Keratinocyte (primary cell): ENCODE measurements at places on chromosomes 5 and 9.

GRCh38 chr9:125756518-125756917, 9.3 kb downstream of the PBX3 start:
- no peaks in the 10 kb centered on the region for H3K27me3 ChIP-seq
- H3K4me3 ChIP-seq, result no peak overlapping the region
- no peaks in the 10 kb centered on the region for H3K36me3 ChIP-seq
- no peak overlapping the region for H3K27ac ChIP-seq
- DNase-seq, result no peak

DNA sequence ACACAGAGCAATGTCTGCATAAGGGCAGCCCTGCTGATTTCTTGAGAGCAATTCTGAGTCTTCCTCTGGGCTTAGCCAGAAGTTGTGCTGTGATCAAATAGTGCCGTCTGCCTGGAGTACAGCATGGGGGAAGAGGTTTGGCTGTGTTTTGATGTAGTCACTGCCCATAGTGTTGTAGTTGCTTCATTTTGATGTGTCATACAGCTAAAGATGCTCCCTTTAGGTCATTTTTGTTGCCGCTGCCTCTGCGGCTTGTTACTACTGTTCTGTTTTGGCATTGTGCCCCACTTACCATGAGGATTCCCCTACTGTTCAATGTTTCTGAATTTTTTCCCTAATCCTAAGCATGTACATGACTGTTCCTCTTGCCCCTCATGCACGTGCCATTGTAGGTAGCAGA, 23.0 kb downstream of the SLC36A1 start:
- peaks cover 15% of the 10 kb centered on the region for H3K36me3 ChIP-seq
- H3K4me1 ChIP-seq, result no peaks in the 10 kb centered on the region
- no peak overlapping the region for H3K27ac ChIP-seq
- no peak for DNase-seq
- H3K4me3 ChIP-seq, result no peak overlapping the region

GRCh38 chr5:79746642-79747569, 57.3 kb downstream of the CMYA5 start:
- H3K27ac ChIP-seq, result no peak overlapping the region
- H3K27me3 ChIP-seq, result peaks cover 5% of the 10 kb centered on the region
- no peaks in the 10 kb centered on the region for H3K36me3 ChIP-seq
- no peak for DNase-seq

DNA sequence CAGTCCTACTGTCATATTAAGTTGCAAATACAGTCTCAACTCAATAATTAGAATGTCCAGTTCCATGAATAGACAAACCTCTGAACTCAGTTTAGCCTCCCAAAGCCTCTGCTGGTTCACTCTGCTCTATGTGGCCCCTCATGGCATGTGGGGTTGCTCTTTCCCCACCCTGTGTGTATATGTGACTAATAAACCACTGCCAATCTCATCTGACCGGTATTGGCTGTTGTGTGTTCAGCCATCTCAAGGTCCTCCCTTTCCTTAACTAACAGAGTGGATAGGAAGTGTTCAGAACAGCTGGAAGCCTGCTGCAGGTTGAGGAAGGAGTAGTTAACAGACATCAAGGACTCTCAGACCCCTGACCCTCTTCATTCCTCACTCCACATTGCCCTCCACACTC, 55.3 kb downstream of the IL33 start:
- peaks cover 10% of the 10 kb centered on the region for H3K4me1 ChIP-seq
- H3K36me3 ChIP-seq, result no peaks in the 10 kb centered on the region
- no peak overlapping the region for H3K27ac ChIP-seq
- H3K4me3 ChIP-seq, result no peak overlapping the region

GRCh38 chr9:127095411-127095810, 27.0 kb downstream of the ANGPTL2 start:
- peaks cover 4% of the 10 kb centered on the region for H3K27me3 ChIP-seq
- no peak overlapping the region for H3K27ac ChIP-seq
- H3K4me3 ChIP-seq, result no peak overlapping the region
- DNase-seq, result no peak
- H3K4me1 ChIP-seq, result no peaks in the 10 kb centered on the region
- H3K36me3 ChIP-seq, result no peaks in the 10 kb centered on the region

GRCh38 chr9:21560281-21560745, 78.2 kb upstream of the IFNE start:
- DNase-seq, result no peak
- peak overlapping the region; percentile 85 for H3K27ac ChIP-seq
- H3K27me3 ChIP-seq, result no peaks in the 10 kb centered on the region
- H3K4me3 ChIP-seq, result peak overlapping the region; percentile 71

DNA sequence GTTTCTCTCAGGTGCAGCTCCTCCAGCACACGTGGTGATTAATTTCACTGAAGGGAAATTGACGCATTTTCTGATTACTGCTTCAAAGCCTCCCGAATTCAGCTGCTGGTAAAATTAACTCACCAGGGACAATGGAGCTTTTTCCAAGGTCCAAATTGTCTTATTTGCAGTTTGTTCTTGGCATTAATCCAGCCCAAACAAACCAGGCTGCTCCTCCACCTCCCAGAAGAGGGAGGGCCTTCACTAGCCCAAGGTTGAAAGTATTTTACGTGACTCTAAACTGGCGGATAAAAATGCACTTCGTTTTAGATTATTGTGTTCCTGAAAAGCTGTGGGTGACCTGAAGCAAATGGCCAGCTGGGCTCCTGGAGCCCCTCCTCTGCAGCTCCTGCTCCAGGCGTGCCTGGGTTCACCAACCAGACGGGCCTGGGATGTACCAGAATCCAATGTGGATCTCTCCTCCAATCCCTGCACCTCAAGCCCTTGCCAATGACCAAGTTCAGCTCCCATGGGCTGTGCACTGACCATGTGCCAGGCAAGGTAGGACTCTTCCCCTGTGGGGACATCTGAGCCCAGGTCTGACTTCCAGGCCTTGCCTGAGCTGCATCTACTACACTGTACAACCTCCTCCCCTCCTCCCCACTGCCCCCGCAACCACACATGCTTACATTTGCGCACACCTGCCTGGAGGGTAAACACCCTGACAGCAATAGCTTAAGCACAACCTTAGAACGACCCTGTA, 193.4 kb downstream of the CDK5RAP2 start:
- H3K4me3 ChIP-seq, result no peak overlapping the region
- no peaks in the 10 kb centered on the region for H3K27me3 ChIP-seq
- DNase-seq, result no peak

- H3K27me3 ChIP-seq, result no peaks in the 10 kb centered on the region
- DNase-seq, result no peak
- no peaks in the 10 kb centered on the region for H3K36me3 ChIP-seq
- H3K4me3 ChIP-seq, result no peak overlapping the region
Observed at GRCh38 chr9:35508069-35508468, 18.2 kb downstream of the RUSC2 start.

DNA sequence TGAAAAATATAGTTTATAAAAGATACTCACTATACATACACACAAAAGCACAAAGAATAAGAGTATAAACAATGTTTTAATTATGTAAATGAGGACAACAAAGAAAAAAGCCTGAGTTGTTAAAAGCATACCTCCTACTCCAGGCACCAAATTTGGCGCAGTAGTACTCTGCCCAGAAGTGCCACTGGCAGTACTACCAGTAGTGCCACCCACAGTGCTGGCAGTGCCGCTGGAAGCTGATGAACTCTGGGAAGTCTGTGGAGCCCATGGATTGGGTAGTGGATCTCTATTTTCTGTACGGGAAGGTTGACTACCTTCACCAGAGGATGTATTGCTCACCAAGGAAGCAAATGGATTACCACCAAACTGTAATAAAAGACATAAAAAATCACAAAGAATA, 30.2 kb downstream of the UBQLN1 start:
- no peak overlapping the region for H3K4me3 ChIP-seq
- peaks cover 7% of the 10 kb centered on the region for H3K36me3 ChIP-seq

DNA sequence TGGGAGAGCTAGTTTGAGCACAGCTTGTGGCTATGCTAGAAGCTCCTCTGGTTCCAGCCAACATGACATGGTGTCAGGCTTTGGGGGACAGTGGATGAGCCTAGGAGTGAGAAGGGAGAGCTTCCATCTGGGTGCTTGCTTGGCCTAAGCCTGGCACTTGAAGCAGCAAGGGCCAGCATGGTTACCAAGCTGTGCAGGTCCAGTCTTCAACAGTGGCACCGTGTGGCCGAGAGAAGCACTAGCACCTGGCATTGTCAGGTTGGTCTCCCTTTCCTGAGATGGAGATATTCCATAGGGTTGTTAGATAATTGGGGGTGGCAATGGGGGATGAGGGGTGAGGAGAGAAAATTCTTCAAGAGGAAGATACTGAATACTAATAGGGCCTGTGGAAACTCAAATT, 261.9 kb downstream of the PBX3 start:
- no peaks in the 10 kb centered on the region for H3K4me1 ChIP-seq
- H3K36me3 ChIP-seq, result no peaks in the 10 kb centered on the region
- H3K27ac ChIP-seq, result no peak overlapping the region
- DNase-seq, result no peak
- H3K4me3 ChIP-seq, result no peak overlapping the region
- no peaks in the 10 kb centered on the region for H3K27me3 ChIP-seq

- H3K27me3 ChIP-seq, result no peaks in the 10 kb centered on the region
- H3K36me3 ChIP-seq, result no peaks in the 10 kb centered on the region
- H3K4me1 ChIP-seq, result peaks cover 8% of the 10 kb centered on the region
- H3K27ac ChIP-seq, result no peak overlapping the region
Observed at GRCh38 chr9:136965771-136966484, 11.4 kb upstream of the PTGDS start.

DNA sequence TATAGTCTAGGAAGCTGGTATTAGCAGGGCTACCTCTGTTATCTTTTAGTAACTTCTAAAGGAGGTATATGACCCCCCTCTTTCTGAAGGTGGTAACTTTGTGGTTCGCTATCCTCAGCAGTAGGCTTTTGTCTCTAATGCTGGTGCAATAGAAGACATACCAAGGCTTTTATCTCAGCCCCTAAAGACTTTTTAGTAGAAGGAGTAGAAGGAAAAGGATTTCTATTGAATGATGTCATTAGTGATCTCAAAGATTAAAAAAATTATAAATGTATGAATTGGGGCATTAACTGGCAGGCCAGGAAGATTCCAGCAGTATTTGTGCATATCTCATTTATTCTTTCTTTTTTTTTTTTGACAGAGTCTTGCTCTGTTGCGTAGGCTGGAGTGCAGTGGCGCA, 78.2 kb downstream of the RAI14 start:
- peaks cover 4% of the 10 kb centered on the region for H3K4me1 ChIP-seq
- no peaks in the 10 kb centered on the region for H3K27me3 ChIP-seq
- H3K36me3 ChIP-seq, result peaks cover 2% of the 10 kb centered on the region
- H3K4me3 ChIP-seq, result no peak overlapping the region

GRCh38 chr9:109192732-109193361, 25.8 kb upstream of the FRRS1L start:
- H3K4me3 ChIP-seq, result no peak overlapping the region
- H3K36me3 ChIP-seq, result no peaks in the 10 kb centered on the region
- no peak overlapping the region for H3K27ac ChIP-seq

DNA sequence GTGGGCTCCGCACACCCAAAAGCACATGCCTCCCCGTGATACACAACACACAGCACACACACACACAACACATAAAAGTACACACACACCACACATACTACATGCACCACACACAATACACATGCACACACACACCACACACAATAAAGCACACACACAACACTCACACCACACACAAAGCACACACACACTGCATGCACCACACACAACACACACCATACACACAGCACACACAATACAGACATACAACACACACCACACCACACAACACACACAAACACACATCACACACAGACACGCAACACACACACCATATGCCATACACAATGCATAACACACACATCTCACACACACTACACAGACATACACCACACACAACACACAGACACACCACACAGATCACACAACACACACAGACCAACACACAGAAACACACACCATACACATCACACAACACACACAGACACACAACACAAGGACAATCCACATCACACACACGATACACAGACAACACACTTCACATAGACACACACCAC, 3.4 kb upstream of the CCDC187 start:
- H3K4me3 ChIP-seq, result no peak overlapping the region
- no peak for DNase-seq
- peaks cover 31% of the 10 kb centered on the region for H3K27me3 ChIP-seq

- H3K36me3 ChIP-seq, result no peaks in the 10 kb centered on the region
- no peak for DNase-seq
- H3K27ac ChIP-seq, result no peak overlapping the region
- H3K4me3 ChIP-seq, result no peak overlapping the region
- no peaks in the 10 kb centered on the region for H3K27me3 ChIP-seq
Observed at GRCh38 chr9:81473206-81473605, 216.1 kb downstream of the TLE1 start.

GRCh38 chr9:134868751-134869553, 11.7 kb upstream of the FCN2 start:
- no peak overlapping the region for H3K27ac ChIP-seq
- no peaks in the 10 kb centered on the region for H3K36me3 ChIP-seq
- no peaks in the 10 kb centered on the region for H3K27me3 ChIP-seq

GRCh38 chr9:38008168-38009034, 60.6 kb downstream of the SHB start:
- peaks cover 61% of the 10 kb centered on the region for H3K4me1 ChIP-seq
- no peaks in the 10 kb centered on the region for H3K27me3 ChIP-seq
- H3K27ac ChIP-seq, result peak overlapping the region; percentile 86
- H3K4me3 ChIP-seq, result no peak overlapping the region
- peaks cover 9% of the 10 kb centered on the region for H3K36me3 ChIP-seq

GRCh38 chr9:132243156-132244074, 81.6 kb downstream of the NTNG2 start:
- no peak for DNase-seq
- no peak overlapping the region for H3K4me3 ChIP-seq
- peaks cover 6% of the 10 kb centered on the region for H3K4me1 ChIP-seq
- H3K27me3 ChIP-seq, result peaks cover 51% of the 10 kb centered on the region
- no peaks in the 10 kb centered on the region for H3K36me3 ChIP-seq

DNA sequence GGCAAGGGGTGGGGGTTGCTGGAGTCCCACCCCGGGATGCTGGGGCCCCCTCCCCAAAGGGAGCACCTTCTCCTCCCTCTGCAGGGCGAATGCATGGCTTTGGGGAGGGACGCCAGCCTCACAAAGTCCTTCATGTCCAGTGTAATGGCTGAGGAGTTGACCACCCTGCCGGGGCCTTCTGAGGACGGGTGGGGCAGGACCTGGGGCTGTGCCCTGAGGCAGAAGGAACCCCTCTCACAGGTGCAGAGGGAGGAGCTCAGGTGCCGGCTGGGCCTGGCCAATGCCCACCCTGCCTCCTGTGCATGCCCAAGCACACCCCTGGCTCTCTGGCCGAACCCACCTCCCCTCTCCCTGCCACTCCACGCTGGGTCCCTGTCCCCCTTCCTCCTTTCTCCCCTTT, 64.3 kb upstream of the RNU6ATAC start:
- no peaks in the 10 kb centered on the region for H3K4me1 ChIP-seq
- no peak for DNase-seq
- no peaks in the 10 kb centered on the region for H3K36me3 ChIP-seq
- H3K27me3 ChIP-seq, result peaks cover 52% of the 10 kb centered on the region

GRCh38 chr5:142667831-142668230, 18.1 kb downstream of the FGF1 start:
- H3K36me3 ChIP-seq, result no peaks in the 10 kb centered on the region
- H3K4me3 ChIP-seq, result no peak overlapping the region
- H3K4me1 ChIP-seq, result peaks cover 22% of the 10 kb centered on the region
- DNase-seq, result no peak
- no peak overlapping the region for H3K27ac ChIP-seq
- peaks cover 2% of the 10 kb centered on the region for H3K27me3 ChIP-seq

- no peak overlapping the region for H3K4me3 ChIP-seq
- no peak for DNase-seq
- no peaks in the 10 kb centered on the region for H3K27me3 ChIP-seq
- no peaks in the 10 kb centered on the region for H3K36me3 ChIP-seq
Observed at GRCh38 chr5:41637869-41638268, 127.5 kb upstream of the PLCXD3 start.
